ENCODE measurements at places on chromosomes 16 and 17.

DNA sequence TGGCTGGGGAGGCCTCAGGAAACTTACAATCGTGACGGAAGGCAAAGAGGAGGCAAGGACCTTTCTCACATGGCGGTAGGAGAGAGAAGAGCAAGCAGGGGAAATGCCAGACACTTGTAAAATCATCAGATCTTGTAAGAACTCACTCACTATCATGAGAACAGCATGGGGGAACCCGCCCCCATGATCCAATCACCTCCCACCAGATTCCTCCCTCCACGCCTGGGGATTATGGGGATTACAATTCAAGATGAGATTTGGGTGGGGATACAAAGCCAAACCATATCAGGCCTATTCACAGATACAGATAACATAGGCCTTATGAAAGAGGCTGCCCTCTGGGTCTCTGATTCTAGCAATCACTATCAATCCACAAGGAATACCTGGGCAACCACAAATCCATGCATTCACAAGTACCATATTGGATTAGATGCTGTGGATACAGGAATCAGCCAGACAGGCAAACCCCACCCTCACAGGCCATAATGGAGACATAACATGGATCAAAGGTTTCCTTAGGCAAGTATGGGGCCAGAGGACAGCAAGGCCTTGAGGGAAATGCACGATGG lies 284.9 kb downstream of the SOX9 start:
- no peak for DNase-seq
- H3K27me3 ChIP-seq = no peaks in the 10 kb centered on the region
- H3K4me1 ChIP-seq = peaks cover 25% of the 10 kb centered on the region

GRCh38 chr16:51197953-51198748 lies 47.1 kb upstream of the SALL1 start:
- no peak for DNase-seq
- H3K4me3 ChIP-seq = no peak overlapping the region
- H3K27me3 ChIP-seq = no peaks in the 10 kb centered on the region

DNA sequence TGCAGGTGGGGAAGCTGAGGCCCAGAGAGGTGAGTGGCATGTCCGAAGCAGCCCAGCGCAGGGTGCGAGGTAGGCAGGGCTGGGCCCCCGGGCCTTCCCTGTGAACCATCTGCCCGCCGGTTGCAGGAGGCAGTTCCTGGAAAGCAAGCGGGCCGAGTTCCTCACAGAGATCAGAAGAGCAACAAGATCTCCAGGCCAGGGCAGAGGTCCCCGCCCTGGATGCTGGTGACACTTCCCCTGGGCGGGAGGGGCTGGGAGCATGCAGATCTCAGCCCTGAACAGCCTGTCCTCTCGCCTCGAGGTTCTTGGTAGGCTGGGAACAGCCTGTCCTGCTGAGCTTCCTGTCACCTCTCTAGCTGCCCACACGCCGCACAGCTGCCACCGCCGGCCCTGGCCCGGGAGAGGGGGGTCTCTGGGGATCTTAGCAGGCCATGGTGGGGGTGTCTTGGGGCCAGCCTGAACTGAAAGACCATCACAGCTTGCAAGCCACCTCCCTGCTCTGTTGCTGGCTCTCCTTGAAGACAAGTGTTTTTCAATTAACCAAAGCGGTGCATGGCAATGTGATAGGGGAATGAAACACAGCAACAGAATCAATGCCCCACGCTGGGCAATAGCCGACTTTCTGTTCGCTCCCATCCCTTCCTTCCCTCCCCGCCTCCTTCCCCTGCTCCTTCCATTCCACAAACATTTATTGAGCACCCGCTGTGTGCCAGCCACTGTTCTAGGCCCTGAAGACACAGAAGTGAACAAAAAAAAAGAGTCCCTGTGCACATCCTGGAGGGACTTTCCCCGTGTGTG lies 31.7 kb downstream of the SOCS1 start:
- no peaks in the 10 kb centered on the region for H3K27me3 ChIP-seq
- H3K4me1 ChIP-seq = no peaks in the 10 kb centered on the region
- DNase-seq = no peak
- no peak overlapping the region for H3K4me3 ChIP-seq
- H3K36me3 ChIP-seq = no peaks in the 10 kb centered on the region

DNA sequence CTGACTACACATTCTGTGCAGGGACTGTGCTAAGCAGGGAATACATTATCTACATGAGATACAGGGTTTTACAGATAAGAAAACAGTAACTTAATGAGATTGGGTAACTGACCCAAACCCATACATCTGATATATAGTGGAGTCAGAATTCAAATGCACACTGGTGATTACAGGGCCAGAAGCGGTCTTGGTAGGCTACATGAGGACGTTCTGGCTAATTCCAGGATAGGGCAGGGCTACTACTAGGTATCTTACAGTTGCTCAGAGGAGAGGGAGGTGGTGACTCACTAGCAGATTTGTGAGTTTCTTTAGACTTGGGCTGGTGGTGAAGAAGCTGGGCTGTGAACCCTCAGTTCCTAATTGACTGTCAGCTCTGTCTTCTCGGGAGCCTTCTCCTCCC lies 21.4 kb downstream of the TRIM16 start:
- no peak for DNase-seq
- peaks cover 30% of the 10 kb centered on the region for H3K4me1 ChIP-seq
- no peak overlapping the region for H3K27ac ChIP-seq
- no peaks in the 10 kb centered on the region for H3K36me3 ChIP-seq
- no peak overlapping the region for H3K4me3 ChIP-seq
- H3K27me3 ChIP-seq = no peaks in the 10 kb centered on the region

DNA sequence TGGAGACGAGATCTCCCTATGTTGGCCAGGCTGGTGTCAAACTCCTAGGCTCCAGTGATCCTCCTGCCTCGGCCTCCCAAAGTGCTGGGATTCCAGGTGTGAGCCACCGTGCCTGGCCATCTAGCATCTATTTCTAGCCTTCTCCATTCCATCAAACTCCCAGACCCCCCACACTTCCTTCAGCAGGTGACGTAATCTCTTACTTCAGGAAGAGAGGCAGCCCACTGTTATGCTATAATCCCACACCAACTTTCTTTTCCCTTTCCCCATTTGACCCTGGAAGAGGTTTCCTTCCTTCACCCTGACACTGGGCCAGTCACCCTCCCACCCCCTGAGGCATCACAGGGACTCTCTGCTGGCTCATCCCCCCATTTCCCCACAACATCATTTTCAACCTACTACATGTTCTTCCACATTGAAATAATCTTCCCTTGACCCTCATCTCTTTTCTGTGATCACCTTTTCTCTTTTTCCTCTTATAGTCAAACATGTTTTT lies 7.6 kb downstream of the ITGA2B start:
- no peak overlapping the region for H3K4me3 ChIP-seq
- no peak overlapping the region for H3K27ac ChIP-seq
- no peak for DNase-seq
- H3K27me3 ChIP-seq = peaks cover 37% of the 10 kb centered on the region
- H3K4me1 ChIP-seq = peaks cover 9% of the 10 kb centered on the region
- H3K36me3 ChIP-seq = no peaks in the 10 kb centered on the region

DNA sequence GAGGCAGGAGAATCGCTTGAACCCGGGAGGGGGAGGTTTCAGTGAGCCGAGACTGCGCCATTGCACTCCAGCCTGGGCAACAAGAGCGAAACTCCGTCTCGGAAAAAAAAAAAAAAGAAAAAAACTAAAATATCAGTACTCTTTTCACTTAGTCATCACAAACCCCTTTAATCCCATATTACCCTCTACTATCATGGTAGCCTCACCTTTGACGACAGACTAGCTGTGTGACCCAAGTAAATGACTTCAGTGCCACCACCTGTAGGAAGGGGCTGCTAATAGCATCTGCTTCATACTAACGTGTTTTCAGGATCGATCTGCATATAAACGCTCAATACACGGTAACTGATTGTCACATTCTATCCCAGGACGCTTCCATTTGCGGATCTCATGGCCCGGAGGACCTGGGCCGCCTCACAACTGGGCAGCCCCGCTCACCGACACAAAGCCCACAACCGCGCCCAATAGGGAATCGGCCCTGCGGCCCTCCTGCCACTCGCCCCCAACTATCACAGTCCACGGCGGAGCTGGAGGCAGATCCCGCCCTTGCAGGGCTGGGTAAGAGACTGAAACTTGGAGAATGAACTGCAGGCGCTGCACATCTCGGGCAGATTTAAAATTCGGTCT lies 1.1 kb upstream of the ZNF263 start:
- H3K27ac ChIP-seq = peak overlapping the region; percentile 99
- DNase-seq = no peak
- H3K36me3 ChIP-seq = peaks cover 5% of the 10 kb centered on the region
- peak overlapping the region; percentile 79 for H3K4me3 ChIP-seq
- no peaks in the 10 kb centered on the region for H3K27me3 ChIP-seq

DNA sequence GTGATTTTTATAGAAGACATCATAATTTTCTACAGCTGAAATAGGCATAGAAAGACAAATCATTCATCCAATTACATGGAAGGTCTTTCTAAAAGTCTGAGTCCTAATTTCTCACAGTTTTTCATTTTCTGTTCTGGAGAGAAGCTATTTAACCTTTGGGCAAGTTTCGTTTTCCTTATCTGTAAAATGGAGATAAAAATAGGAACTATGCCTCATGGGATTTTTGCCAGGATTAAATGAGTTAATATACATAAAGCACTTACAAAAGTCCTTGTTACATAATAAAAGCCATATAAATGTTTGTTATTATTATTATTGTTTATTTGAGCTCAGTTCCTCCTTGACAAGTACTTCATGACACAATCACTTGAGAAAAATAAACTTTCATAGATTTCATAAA lies 121.4 kb downstream of the SKAP1 start:
- peaks cover 51% of the 10 kb centered on the region for H3K27me3 ChIP-seq
- H3K4me3 ChIP-seq = no peak overlapping the region
- DNase-seq = no peak
- H3K4me1 ChIP-seq = no peaks in the 10 kb centered on the region
- H3K27ac ChIP-seq = no peak overlapping the region

- no peaks in the 10 kb centered on the region for H3K27me3 ChIP-seq
- no peaks in the 10 kb centered on the region for H3K36me3 ChIP-seq
- no peak for DNase-seq
- H3K4me1 ChIP-seq = peaks cover 4% of the 10 kb centered on the region
- H3K27ac ChIP-seq = no peak overlapping the region
- H3K4me3 ChIP-seq = no peak overlapping the region
These were observed 12.6 kb upstream of the KLHL36 start for GRCh38 chr16:84635702-84636101.

- peak overlapping the region; percentile 23 for H3K27ac ChIP-seq
- no peaks in the 10 kb centered on the region for H3K27me3 ChIP-seq
- peaks cover 14% of the 10 kb centered on the region for H3K36me3 ChIP-seq
- H3K4me3 ChIP-seq = no peak overlapping the region
- peak; percentile 33 for DNase-seq
These were observed 34.5 kb downstream of the SIAH1 start for GRCh38 chr16:48350736-48351135.

GRCh38 chr16:28498666-28499381 lies 4.4 kb downstream of the APOBR start:
- H3K27me3 ChIP-seq = peaks cover 12% of the 10 kb centered on the region
- no peak for DNase-seq
- no peak overlapping the region for H3K4me3 ChIP-seq
- no peaks in the 10 kb centered on the region for H3K36me3 ChIP-seq

- H3K27ac ChIP-seq = peak within 1 kb of the TSS; percentile 91
These were observed at the start of gene DUSP3 for GRCh38 chr17:43778337-43779144. DUSP3 (minus strand) TSS chr17:43778977; CDS start chr17:43778924, 53 bp downstream.

DNA sequence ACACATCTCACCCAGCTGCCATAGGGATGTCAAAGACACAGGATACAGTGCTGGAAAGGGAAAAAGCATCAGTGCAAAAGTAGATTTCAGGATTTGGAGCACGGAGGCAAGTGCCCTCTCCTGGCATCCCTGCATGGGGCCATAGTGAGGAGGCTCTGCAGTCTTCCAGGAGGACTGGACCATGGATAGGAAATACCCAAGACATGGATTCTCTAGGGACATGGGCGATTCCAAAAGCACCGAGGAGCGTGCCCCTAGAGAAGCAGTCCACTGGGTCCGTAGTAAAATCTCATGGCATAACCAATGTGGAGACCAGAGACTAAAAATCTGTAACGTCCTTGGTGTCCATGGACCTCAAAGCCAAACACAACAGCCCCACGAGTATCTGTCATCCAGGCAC lies 818.2 kb downstream of the KCNJ18 start:
- H3K4me1 ChIP-seq = no peaks in the 10 kb centered on the region
- no peaks in the 10 kb centered on the region for H3K27me3 ChIP-seq
- H3K36me3 ChIP-seq = no peaks in the 10 kb centered on the region
- H3K4me3 ChIP-seq = no peak overlapping the region
- H3K27ac ChIP-seq = no peak overlapping the region
- no peak for DNase-seq

- H3K27ac ChIP-seq = no peak overlapping the region
- H3K4me3 ChIP-seq = no peak overlapping the region
- no peak for DNase-seq
- H3K27me3 ChIP-seq = no peaks in the 10 kb centered on the region
- peaks cover 2% of the 10 kb centered on the region for H3K36me3 ChIP-seq
These were observed 75.2 kb downstream of the KATNIP start for GRCh38 chr16:27625050-27625697.

DNA sequence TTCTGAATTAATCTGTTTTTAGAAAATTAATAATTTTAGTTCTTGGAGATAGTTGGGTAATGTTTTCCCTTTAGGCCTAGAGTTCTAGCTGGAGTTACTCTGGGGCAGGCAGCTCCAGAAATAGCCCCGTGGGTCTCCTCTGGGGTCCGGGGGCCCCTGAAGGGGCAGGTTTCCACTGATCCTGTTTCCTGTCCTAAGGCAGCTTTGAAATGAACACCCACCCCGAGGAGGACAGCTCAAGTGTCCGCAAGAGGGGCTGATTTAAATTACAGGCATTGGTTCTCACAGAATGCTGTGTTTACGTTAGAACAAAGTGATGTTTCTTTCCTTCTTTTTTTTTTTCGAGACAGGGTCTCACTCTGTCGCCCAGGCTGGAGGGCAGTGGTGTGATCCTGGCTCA lies 23.8 kb downstream of the EEF2K start:
- no peak for DNase-seq
- no peak overlapping the region for H3K27ac ChIP-seq
- H3K36me3 ChIP-seq = peaks cover 2% of the 10 kb centered on the region
- H3K4me1 ChIP-seq = peaks cover 16% of the 10 kb centered on the region
- no peaks in the 10 kb centered on the region for H3K27me3 ChIP-seq

GRCh38 chr16:22358000-22358399 lies 16.4 kb downstream of the CDR2 start:
- H3K4me3 ChIP-seq = no peak overlapping the region
- no peak overlapping the region for H3K27ac ChIP-seq
- H3K27me3 ChIP-seq = no peaks in the 10 kb centered on the region
- peaks cover 25% of the 10 kb centered on the region for H3K36me3 ChIP-seq
- no peak for DNase-seq

GRCh38 chr17:8072729-8073461 lies 14.6 kb downstream of the ALOX12B start:
- peak overlapping the region; percentile 77 for H3K4me3 ChIP-seq
- no peaks in the 10 kb centered on the region for H3K36me3 ChIP-seq
- peaks cover 43% of the 10 kb centered on the region for H3K27me3 ChIP-seq
- no peak for DNase-seq
- no peak overlapping the region for H3K27ac ChIP-seq

GRCh38 chr16:87694441-87695125 lies 71.2 kb downstream of the KLHDC4 start:
- H3K27me3 ChIP-seq = peaks cover 8% of the 10 kb centered on the region
- H3K27ac ChIP-seq = no peak overlapping the region
- H3K4me3 ChIP-seq = no peak overlapping the region
- H3K36me3 ChIP-seq = peaks cover under 1% of the 10 kb centered on the region
- H3K4me1 ChIP-seq = no peaks in the 10 kb centered on the region

GRCh38 chr16:71421911-71422310 lies 19.9 kb downstream of the TLE7 start:
- no peak overlapping the region for H3K4me3 ChIP-seq
- H3K27ac ChIP-seq = no peak overlapping the region
- H3K4me1 ChIP-seq = no peaks in the 10 kb centered on the region
- H3K36me3 ChIP-seq = no peaks in the 10 kb centered on the region

- H3K4me1 ChIP-seq = peaks cover 7% of the 10 kb centered on the region
- H3K27me3 ChIP-seq = no peaks in the 10 kb centered on the region
- no peak overlapping the region for H3K4me3 ChIP-seq
- H3K36me3 ChIP-seq = no peaks in the 10 kb centered on the region
These were observed 256.6 kb downstream of the CPPED1 start for GRCh38 chr16:12546918-12547607.
